ENCODE measurements at places on chromosomes 3 and 15.

DNA sequence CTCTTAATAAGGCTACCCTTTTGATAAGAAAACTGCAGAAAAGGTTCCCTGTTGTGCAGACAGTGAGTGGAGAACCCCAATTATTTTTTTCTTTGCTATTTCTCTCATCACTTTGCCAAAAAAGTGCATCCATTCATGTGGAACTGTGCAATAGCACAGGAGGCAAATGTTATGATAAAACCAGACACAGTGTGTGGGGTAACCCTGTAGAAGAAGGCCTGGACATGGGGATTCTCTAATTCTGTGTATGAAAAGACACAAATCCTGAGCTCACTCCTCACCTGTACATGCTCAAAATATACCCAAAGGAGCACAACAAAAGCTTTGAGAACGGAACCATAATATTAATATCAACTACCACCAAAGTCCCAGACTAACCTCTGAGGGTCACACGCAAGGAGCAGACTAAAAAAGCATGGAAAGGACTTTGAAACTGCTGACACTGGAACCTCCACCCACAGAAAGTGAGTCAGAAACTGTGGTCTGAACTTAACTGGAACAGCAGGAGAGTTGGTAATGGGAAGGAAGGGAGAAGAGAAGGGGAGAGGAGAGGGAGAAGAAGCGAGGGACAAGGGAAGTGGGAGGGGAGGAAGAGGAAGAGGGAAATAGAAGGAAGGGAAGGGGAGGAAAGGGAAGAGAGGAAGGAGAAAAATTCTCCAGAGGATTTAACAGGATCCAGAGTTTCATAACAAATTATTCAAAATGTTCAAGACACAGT is 299.9 kb downstream of the TBC1D5 start:
- DNase-seq: no peak

DNA sequence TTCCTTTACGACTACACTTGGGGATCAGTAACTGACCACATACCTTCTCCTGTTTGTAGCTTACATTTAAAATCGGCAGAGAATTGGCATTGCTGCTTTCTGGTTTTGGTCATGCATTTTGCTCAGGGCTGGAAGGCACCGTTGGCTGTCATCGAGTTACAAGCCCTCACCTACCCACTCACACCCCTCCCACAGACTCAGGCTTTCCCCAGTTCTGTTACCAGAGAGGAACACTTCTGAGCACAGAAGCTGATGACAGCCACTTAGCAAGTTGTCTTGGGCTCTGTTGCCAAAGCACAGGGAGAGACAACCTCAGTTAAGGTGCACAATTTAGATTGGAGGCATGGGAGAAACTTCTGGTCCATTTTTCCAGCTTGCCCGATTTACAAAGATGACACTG is 204.8 kb upstream of the TOPAZ1 start:
- DNase-seq: no peak

DNA sequence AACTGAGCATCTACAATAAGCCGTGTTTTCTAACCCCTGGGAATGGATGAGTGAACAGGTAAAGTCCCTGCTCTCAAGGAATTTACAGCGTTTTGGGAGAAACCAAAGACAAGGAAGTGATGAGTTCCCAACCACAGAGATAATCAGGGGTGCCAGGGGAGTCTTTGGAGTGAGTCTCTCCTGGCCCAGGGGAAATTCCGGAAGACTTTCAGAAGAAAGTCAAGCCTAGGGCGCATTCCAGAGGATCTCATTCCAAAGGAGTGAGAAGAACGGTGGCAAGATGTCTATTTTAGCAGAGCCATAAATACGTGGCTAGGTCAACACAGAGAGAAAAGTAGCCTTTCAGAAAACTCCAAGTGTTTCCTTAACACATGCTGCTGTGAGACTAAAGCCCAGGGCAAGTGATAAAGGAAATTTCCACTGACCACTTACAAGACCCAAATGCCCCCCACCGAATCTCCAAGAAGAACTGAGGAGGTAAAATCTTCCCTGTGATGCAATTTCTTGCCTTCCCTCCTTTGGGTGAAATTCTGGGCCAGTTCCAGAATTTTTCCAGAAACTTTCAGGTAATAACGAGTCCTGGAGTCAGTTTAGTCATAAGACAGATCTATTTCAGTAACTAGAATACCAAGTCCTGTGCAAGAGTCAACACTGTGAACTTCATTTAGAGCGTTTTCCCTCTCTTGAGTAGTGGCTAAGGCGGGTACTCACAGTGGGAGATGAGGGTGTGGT is 437.4 kb downstream of the NR2F2 start:
- no peak for DNase-seq

DNA sequence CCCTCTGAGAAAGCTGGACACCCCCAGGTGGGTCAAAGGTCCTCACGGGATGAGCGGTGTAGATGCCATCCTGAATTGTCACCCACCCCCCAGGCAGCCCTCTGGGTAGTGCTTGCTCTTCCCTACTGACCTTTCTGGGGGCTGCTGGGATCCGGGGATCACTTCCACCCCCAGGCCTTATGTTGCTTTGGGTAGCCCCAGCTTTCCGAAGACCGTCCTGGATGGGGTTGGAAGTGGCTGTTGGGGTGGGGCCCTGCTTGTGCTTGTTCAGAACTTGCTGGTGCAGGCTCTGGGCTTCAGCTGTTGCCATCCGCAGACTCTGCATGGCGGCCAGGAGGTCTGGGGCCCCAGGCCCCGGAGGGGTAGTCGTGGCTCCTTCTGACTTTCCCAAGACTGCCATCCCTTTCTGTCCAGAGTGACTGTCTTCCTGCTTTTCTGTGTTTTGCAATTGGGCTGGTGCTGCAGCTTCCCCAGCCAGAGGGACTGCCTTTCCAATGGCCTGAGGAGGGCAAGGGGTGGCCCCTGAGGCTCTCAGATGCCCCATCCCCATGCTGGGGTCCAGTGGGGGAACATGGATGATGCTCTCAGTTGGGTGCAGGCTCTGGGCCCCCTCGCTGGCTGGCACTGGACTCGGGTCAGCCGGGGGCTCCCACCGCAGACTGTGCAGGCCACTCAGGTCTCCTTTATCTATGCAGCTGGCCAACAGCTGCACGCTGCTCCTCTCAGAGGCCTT is 6.3 kb downstream of the XIRP1 start:
- no peak for DNase-seq

- DNase-seq: no peak
Measured at GRCh38 chr15:88603885-88604284, 17.3 kb upstream of the AEN start.

DNA sequence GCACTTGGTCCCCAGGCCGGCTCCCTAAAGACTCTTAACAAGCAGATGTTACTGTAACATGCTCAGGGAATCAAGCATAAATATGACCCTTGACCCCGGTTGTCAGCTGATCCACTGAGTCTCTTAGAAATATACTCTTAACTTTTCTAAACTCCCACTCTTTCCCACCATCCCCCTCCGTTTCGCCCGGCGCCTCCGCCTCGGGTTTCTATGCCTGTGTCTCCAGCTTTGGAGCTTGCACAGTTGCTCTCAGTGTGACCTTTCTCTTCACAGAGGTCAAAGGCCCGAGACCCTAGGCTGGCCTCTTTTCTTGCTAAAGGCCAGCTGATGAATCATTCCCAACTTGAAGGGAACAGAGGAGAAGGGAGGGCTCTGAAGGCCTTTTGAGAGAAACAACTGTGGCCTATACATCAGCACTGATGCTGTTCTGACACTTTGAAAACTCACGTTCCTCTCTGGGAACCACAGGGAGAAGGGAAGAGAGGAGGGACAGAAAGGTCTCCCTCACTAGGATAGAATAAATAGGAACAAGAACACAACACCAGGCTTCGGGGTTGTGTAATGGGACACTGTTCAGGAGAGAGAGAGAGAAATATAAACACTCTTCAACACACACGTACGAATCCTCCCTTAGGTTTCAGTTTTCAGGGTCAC is 484.5 kb upstream of the NR2F2 start:
- DNase-seq: no peak

- DNase-seq: no peak
Measured at GRCh38 chr3:47432673-47433072, 43.1 kb downstream of the SCAP start.

DNA sequence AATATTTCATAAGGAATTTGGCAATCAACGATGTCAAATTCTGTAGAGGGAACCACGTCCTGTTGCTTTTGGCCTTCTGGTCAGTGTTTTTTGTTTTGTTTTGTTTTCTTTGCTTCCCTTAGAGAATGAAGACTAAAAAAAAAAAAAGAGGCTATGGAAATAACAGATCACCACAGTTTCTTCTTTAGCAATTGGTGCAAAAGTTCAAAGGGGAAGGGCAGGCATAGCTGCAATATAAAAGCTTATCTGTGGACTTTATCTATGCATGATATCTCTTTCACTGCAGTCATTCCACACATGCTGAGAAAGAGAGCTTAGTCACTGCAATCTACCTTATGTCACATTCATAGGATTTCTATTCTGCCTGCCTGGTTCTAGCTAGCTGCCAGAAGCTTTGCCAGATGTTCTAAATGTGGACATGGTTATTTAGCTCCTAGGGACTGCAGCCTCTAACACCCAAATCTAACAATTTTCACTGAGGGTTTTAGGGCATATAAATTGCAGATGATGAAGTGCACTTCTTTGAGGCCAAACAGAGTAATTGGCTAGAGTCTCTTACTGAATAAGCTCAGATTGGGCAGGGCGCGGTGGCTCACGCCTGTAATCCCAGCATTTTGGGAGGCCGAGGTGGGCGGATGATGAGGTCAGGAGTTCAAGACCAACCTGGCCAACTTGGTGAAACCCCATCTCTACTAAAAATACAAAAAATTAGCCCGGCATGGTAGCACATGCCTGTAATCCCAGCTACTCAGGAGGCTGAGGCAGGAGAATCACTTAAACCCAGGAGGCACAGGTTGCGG is 637.2 kb downstream of the NTRK3 start:
- DNase-seq: no peak

- DNase-seq: no peak
Measured at GRCh38 chr3:52006820-52007133, 11.1 kb upstream of the RPL29 start.

DNA sequence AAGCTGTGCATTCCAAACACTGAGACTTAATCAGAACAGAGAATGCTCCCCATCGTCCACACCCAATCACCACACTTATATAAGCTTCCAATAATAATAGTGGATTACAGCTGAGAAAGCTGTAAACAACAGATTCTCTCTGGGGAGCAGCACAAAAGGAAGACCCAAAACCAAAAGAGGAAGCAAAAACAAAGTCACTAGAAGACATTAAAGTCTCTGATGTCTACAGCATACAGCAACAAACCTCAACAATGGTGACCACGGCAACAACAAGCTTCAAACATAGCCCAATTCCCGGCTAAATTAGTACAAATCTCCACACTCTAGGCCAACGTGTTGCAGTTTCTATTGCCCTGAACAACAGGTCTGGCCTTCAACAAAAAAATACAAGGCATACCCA is 37.7 kb downstream of the ZDHHC23 start:
- no peak for DNase-seq

GRCh38 chr3:38646630-38647029 is 2.9 kb downstream of the SCN5A start:
- DNase-seq: no peak

- DNase-seq: no peak
Measured at GRCh38 chr15:34318277-34319079, 19.1 kb downstream of the SLC12A6 start.

GRCh38 chr3:144875211-144875610 is 903.6 kb downstream of the DIPK2A start:
- no peak for DNase-seq

DNA sequence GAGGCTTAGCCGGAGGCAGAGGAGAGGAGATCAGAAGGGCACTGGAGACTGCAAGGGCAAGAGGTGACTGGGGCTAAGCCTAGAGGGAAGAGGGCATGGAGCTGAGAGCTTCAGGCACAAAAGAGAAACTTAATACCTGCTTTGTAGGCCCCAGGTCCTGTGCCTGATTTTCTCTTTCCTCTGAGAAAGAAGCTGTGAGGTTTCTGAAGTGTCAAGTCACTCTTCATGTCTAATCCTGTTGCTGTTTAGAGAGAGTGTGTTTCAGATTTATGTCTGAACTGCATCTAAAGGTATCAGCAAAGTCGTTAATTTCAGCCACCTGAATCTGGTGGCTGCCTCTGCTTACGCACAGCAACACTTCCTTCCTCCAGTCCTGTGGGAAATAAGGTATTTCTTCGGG is 106.9 kb upstream of the RNU6-1 start:
- no peak for DNase-seq

DNA sequence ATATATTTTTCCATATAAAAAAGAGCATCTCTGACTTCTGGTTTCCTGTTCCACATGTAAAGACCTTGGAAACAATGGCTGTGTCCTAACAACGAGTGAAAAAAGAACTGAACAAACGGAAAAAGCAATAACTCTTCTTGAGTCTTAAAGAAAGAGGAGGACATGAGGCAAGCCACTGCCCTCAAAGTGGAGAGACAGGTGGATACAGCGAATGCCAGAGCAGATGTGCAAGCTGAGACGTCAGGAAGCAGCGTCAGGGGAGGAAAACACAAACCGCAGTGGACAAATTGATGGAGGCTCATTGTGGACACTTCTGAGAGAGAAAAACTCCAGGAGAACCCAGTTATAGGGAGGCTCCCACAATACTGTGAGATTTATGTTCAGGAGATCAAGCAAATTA is 208.0 kb upstream of the MME start:
- no peak for DNase-seq

GRCh38 chr15:88144921-88145653 is 111.5 kb downstream of the NTRK3 start:
- no peak for DNase-seq

GRCh38 chr3:135023996-135024658 is 229.1 kb downstream of the EPHB1 start:
- no peak for DNase-seq

DNA sequence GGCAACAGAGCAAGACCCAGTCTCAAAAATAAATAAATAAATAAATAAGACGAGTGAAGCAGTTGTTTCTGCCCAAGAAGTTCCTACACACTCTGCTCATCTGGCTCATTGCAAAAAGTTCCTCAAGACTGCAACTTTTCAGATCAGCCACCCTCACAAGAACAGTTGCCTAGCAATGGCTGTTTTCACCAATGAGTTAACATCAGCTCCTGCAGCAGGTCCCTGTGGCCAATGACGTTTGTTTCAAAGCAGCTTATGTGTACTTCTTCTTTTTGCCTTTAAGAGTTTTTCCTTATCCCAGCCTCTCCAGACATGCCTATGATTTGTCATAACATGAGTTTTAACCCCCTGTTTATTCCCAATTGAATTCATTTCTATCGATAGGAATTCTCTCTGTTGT is 118.4 kb upstream of the SPRED1 start:
- no peak for DNase-seq

- DNase-seq: no peak
Measured at GRCh38 chr15:41337631-41338522, 5.2 kb downstream of the NUSAP1 start.

DNA sequence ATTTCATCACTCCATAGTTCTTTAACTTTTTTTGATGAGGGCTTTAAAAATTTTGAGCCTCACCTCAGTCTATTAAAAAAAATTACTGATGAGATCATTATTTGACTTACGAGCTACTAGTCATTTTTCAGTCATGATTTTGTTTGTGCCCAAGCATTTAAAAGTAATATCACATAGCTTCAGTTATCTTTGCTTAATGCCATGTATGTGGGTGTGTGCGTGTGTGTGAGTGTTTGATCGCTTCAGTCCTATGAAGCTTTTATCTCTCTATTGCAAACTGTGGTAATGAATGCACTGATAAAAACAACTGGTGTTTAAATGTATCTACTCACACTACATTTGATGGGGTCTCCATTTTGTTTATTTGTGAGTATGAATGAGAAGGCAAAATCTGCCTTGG is 49.8 kb downstream of the RSRC1 start:
- no peak for DNase-seq

All from central memory CD8-positive, alpha-beta T cell (primary cell).